ENCODE measurements at places on chromosomes 12 and 14. TPM values are rescaled to one million over a fixed set of nuclear protein-coding genes. Genes with fewer than 3 reads are reported as not detected.

Gene CIT
- total RNA-seq, result 4.3 TPM

Gene PPP1R1A
- total RNA-seq, result 168 TPM

Gene RIPK3
- total RNA-seq, result 9.9 TPM

Gene CEBPE
- 2.7 TPM for total RNA-seq

Gene KCNH3
- 1.7 TPM for total RNA-seq

Gene CLEC7A
- 24.1 TPM for total RNA-seq

Gene SLC15A5
- total RNA-seq, result not detected

Gene NR4A1
- 262 TPM for total RNA-seq

Gene GYS2
- total RNA-seq, result 0.19 TPM

Gene DACT1
- total RNA-seq, result 4.1 TPM

Gene SEL1L
- total RNA-seq, result 72.3 TPM

Gene TEDC1
- total RNA-seq, result 18.9 TPM

Gene METAP2
- 50.3 TPM for total RNA-seq

Gene TAS2R8
- total RNA-seq, result not detected

Gene EAPP
- total RNA-seq, result 37.6 TPM

Gene DRAM1
- total RNA-seq, result 22.3 TPM

Gene GPN3
- 25.3 TPM for total RNA-seq

Gene PRB2
- not detected for total RNA-seq

Gene CACNA1C
- total RNA-seq, result 4.4 TPM

Gene CCDC85C
- 3.3 TPM for total RNA-seq

Gene KCNC2
- not detected for total RNA-seq

Gene CPNE6
- not detected for total RNA-seq

Gene FLVCR2
- 12.1 TPM for total RNA-seq

Gene CCNK
- 34.1 TPM for total RNA-seq

Gene GALNT9
- total RNA-seq, result 52.7 TPM

Gene ZNF891
- 3.1 TPM for total RNA-seq

Gene PLA2G1B
- total RNA-seq, result not detected

Gene DAO
- not detected for total RNA-seq

Gene SERPINA5
- total RNA-seq, result 0.46 TPM

Gene CAPRIN2
- 19.8 TPM for total RNA-seq

Gene BIN2
- total RNA-seq, result 10.1 TPM

Gene LYZ
- total RNA-seq, result 214 TPM

Gene OTOGL
- 0.19 TPM for total RNA-seq

Gene CIDEB
- total RNA-seq, result 12.2 TPM

Gene PRICKLE1
- total RNA-seq, result 9.6 TPM

Gene KLHL33
- 0.46 TPM for total RNA-seq

Gene GDF11
- total RNA-seq, result 5.4 TPM

Gene SCNN1A
- total RNA-seq, result 13.3 TPM

Gene OR4K2
- not detected for total RNA-seq

Gene AHSA1
- total RNA-seq, result 158 TPM

Gene KRT74
- not detected for total RNA-seq

Gene TUNAR
- not detected for total RNA-seq

Gene BICD1
- total RNA-seq, result 9.2 TPM
